ENCODE measurements at places on chromosomes 12 and 14.
A peak's percentile ranks its signal among the peaks of the same experiment; 100 is the strongest.

DNA sequence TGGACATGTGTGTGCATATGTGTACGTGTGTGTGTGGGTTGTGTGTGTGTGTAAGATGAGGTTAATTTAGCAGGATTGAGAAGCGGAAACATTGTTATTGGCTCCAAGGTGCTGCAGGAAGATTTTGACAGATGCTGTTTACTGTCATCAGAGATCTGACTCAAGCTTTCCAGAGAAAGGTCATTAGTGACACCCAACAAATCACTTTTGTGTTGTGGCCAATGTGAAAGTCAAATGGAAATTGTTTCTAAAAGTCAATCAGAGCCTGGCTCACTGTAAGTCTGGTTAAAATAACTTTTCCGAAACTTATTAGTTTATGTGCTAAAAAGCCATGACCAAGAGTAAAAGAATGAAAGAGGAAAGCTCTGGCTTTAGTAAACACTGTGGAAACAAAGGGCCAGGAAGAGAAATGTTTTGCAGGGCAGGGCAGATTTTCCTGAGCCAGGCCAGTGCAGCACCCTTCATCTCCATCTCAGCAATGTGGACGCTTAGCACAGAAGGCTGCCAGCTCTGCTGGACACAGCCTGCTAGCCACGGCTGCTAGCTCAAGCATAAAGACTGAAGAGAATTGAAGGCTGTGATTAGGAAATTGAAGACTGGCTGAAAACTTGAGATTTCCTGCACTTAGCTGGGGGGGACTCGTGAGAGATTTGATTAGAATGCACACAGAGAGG lies 235.8 kb downstream of the NEDD1 start:
- DNase-seq = no peak

GRCh38 chr12:77104286-77104685 lies 38.9 kb upstream of the E2F7 start:
- DNase-seq = no peak

GRCh38 chr12:10033783-10034545 lies 3.5 kb downstream of the CLEC9A start:
- no peak for DNase-seq

DNA sequence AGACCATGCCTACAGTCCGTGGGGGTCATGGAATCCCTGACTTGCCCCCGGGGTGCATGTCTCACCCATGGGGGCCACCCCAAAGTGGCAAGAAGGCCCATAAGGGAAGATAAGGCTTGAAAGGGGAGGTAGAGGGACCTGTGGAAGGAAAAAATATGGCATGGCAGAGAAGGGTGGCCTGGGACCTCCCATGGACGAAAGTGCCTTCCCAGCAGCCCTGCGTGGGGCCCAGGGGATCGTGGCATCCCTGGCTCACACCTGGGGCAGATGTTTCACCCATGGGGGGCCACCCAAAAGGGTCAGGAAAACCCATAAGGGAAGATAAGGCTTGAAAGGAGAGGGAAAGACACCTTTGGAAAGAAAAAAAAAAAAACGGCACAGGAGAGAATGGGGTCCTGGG lies 264.6 kb downstream of the ALG10 start:
- no peak for DNase-seq

- DNase-seq = no peak
Observed at GRCh38 chr14:39102265-39102968, 618 bp downstream of the SEC23A start.

- DNase-seq = no peak
Observed at GRCh38 chr12:107807471-107808150, 33.1 kb downstream of the ASCL4 start.

DNA sequence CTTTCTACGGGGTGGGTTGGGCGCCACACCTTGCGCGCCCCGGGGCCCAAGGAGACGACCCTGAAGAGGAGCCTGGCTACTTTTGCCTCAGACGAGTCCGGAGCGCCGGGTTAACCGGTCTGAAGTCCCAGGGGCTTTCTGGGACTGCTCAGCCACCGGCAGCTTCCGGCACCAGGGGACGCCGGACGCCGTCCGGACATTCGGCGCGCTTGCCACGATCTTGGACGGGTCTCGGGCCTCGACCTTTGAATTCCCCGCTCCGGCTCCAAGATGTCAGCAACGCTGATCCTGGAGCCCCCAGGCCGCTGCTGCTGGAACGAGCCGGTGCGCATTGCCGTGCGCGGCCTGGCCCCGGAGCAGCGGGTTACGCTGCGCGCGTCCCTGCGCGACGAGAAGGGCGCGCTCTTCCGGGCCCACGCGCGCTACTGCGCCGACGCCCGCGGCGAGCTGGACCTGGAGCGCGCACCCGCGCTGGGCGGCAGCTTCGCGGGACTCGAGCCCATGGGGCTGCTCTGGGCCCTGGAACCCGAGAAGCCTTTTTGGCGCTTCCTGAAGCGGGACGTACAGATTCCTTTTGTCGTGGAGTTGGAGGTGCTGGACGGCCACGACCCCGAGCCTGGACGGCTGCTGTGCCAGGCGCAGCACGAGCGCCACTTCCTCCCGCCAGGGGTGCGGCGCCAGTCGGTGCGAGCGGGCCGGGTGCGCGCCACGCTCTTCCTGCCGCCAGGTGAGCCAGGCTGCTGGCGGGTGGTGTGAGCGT lies at the start of gene ACOT4:
Gene ACOT4, plus strand, starts transcription at position 184 of the 760 bp plus-strand sequence. Its CDS starts 87 bp downstream, at position 271.
- peak; percentile 23 for DNase-seq

DNA sequence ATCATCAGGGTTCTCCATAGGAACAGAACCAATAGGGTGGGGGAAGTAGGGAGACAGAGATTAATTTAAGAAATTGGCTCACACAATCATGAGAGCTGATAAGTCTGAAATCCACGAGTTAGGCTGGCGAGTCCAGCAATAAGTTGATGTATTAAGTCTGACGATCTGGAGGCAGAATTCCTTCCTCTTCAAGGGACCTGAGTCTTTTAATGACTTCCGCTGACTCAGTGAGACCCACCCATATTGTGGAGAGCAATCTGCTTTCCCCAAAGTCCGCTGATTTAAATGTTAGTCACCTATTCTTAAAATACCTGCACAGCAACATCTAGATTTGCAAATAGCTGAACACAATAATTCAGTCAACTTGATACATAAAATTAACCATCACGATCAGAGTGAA lies 97.8 kb downstream of the SPTSSA start:
- DNase-seq = no peak

DNA sequence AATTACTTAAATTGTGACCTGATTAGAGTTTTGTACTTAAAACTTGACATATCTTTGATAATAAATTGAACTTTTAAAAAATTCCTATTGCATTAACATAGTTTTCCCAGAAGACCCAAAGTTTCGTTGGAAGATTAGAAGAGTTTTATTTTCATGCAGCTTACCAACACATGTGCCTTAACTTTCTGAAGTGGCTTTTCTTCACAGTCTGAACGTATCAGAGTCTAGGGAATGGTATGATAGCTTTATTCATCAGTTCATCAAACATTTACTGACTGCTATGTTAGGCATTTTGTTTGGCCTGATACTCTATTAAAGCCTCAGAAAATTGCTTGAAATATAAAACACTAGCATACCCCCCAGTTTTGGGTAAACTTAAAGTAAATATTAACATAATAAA lies 65.2 kb downstream of the MARK3 start:
- no peak for DNase-seq

- DNase-seq = no peak
Observed at GRCh38 chr12:27635349-27635972, 60.8 kb upstream of the REP15 start.

DNA sequence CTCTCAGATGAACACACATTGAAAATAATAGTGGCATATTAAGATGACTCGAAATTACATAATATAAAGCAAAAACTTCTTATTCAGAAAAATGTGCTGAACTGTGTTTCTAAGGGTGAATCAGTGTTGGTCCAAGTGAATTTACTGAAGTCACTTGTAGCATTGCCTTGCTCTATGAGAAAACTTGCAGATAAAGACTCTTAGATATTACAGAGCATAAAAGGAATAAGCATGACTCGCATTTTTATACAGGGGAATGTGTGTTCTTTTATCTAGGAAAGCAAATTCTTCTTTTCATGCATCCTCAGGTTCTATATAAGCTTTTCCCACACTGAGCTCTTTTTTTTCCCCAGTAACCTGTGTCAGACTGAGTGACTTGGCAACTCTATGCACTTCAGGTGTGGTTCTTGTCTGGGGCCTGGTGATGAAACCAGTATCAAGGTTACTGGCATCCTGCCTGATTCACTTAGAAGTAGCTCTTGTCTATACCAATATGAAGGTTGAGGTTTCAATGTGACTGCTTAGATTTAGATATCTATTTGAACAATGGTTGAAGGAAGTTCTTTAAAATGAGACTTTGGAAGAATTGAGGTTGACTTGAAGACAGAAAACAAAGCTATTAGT lies 76.1 kb downstream of the OTOGL start:
- DNase-seq = no peak

DNA sequence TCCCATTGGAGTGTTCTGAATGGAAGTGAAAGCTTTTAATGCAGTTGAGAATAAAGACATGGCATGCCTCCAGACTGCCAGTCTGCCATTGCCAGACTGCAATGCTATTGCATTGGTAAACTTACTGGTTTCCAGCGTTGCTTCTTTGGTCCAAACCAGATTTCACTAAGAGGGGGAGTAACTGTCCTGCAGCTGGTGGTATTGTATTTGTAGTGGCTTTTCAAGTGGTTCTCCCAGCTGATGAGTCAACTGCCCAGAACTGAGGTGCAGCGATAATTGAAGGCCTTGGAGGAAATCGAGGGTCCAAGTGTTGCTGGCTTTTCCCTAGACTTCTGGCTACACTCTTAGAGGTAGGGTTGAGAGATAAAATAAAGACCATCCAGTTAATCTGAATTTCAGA lies 31.9 kb downstream of the ERG28 start:
- no peak for DNase-seq

DNA sequence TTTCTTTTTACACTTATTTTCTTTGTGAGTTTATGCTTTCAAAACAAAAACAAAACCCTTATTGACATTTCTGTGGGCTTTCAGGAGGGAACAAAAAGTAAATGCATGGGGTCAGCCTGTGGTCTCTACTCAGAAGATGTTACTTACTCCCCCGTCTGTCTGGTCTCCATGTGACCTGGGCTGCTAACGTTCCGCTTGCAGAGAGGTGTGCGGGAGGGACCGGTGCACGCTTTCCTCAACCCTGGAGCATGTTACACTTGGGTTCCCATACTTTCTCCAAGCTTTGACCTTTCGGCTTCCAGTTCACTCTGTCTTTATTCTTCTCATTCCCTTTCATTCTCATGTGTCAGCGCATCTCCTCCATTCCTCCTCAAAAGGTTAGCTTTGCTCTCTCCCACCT lies 36.5 kb downstream of the ZC3H14 start:
- DNase-seq = no peak

DNA sequence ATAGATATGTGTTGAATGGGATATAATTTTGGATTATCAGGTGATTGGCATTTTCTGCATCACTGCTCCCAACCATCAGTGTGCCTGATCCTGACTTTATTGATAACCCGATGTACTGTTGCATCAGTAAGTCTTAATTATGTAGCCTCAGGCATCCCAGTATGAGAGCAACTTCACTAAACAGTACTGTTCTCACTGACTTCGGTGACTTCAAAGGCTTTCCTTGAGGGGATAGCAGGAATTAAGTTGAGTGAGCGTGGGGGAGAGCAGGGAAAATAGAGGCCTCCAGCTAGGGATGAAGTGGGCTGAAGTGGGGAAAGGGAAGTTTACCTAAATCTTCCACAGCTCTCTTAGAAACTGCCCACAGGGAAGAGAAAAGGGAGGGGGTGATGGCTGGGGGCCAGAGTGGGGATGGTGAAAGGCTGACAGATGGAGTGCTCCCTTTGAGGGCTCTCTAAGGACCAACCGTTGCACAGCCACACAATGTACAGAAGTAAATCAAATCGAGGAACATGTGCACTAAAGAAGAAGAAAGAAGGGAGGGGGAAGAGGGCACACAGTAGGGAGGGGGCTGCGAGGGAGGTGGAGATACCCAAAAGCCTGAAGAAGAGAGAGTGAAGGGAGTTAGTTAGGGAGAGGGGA lies 10.7 kb upstream of the NEUROD4 start:
- no peak for DNase-seq

- peak; percentile 91 for DNase-seq
Observed at GRCh38 chr12:14961466-14962152, at the start of gene ARHGDIB. TSS of gene ARHGDIB (minus strand) at chr12:14961601. CDS start at chr12:14950712, 10,889 bp downstream.

GRCh38 chr12:67391034-67391433 lies 121.9 kb downstream of the CAND1 start:
- no peak for DNase-seq

GRCh38 chr14:61625165-61625564 lies 70.1 kb upstream of the HIF1A start:
- DNase-seq = no peak

GRCh38 chr12:46377678-46378077 lies 5.1 kb upstream of the SLC38A2 start:
- DNase-seq = no peak

DNA sequence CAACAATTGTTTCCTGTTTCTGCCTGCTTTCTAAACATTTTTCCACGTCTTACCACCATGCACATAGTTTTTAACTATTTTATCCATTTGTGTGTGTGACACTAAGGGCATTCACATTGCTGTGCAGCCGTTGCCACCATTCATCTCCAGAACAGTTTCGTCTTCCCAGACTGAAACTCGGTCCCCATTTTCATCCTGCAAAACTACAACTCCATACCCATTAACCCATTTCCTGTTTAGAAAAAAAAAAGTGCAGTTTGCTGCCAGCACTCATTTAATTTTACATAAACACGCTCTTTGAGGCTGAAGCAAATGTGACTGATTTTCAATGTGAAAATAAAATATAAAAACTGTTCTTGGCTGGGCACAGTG lies 15.5 kb downstream of the UBC start:
- DNase-seq = no peak

GRCh38 chr12:117360222-117360550 lies 1.2 kb downstream of the NOS1 start:
- DNase-seq = no peak

DNA sequence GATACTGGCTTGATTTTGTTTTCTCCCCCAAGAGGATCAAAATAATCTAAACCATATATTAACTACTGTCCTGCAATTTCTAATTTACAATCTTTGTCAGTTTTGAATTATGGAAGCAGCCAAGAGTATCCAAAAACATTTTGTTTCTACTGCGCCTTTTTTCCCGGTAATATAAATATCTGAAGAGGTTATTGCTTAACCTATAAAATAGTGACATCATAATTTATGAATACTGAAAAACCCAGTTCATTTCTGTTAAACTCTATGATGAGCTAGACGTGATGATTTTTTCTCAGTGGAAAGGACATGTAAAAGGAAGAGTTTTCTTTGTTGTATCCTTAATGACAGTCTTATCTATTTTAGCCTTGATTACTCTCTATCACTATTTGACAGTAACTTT lies 3.2 kb upstream of the SSPN start:
- DNase-seq = no peak

DNA sequence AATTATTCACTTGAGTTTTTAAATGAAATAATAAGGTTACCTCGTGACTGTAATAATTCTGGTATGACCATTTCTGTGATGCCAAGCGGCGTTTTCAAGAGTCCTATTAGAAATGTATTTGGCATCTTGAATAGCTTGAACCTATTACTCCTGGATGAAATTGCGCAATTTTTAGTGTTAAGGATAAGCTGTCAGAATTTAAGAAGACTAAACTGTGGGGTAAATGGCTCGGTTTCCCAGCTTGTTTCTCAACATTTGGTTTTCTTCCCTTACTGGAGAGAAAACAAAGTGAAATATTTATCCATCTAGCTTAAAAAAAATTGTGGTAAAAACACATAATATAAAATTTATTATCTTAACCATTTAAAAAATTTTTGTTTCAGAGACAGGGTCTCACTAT lies 26.8 kb downstream of the PCNX1 start:
- DNase-seq = no peak

- DNase-seq = no peak
Observed at GRCh38 chr14:81625343-81625742, 91.7 kb upstream of the SEL1L start.
